Stimulated activated CD8-positive, alpha-beta memory T cell treated with anti-CD3 and anti-CD28 coated beads, Interleukin-4, amount 100 ng/mL, for 1 hour (primary cell): ENCODE measurements at places on chromosomes 7 and 10.

- no peak for DNase-seq
Observed at GRCh38 chr10:30039567-30039966, 19.8 kb downstream of the JCAD start.

- DNase-seq = no peak
Observed at GRCh38 chr7:100968650-100969049, 715 bp upstream of the MUC12 start.

DNA sequence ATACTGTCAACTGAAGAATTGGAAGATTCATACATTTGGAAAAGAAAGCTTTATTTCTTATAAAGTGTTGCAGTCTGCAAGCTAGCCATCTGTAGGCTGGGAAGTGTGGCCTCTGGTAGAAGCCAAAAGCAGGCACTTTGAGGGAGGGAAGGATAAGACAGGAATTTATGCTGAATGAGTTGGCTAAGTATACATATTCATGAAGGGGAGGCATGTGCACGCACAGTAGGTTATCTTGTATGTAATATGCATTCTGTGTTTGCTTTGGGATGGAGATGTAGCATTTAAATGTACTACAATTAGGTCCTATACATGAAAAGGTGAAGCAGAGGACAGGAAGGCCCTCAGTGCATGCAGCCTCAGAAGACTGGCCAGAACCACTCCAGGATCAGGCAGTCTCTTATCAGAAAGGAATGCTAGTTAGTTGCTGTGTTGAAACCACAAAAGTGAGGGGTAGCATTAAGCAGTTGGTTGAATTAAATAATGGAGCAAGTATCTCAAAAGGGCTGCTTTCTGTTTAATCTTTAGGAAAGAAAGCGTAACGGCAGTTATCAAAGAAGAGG lies 40.9 kb downstream of the MYO3A start:
- DNase-seq = no peak

GRCh38 chr10:13632440-13632839 lies 45.7 kb downstream of the PRPF18 start:
- no peak for DNase-seq

DNA sequence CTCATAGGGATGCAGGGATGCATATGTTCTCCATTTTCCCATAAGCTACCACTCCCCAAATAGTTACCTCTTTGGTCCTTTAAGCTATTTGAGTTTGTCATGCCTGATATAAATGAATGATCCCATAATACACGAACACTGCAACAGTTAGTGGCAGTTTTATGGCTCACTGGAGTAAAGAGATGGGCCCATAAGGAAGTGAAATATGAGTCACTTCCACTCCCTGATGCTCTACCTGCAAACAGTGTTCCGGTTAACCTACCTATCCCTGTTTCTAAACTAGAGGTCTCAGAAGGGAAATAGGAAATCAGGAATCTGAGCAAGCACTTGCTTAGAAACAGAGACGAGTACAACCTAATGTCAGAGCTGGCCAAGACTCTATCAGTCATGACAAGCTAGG lies 71.7 kb downstream of the CALD1 start:
- DNase-seq = no peak

DNA sequence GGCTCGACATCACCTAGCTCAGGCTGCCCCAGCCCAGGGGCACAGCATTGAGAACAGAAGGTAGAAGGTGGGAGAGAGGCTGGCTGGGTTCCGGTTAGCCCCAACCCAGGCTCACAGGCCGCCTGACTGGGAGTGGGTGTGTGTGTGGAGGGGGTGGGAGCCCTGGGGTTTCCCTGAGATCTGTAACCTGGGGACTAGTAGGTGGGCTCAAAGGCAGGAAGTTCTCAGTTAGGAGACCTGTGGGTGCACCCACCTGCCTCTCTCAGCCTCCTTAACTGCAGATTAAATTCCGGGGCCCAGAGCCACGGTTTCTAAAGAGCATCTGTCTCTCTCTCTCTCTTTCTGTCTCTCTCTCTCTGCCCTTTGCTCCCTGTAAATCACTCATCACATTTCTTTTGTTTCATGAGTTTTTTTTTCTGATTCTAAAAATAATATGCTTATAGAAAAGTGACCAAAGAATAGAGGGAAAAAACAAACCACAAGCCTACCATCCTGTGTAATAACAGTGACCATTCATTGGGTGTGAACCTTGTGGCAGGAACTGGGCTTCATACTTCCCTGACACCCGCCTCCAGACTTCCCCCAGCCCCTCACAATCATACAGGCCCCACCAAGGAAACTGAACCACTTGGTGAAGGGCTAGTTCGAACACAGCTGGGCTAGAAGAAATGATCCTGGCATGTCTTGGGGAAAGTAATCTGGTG lies 83.4 kb upstream of the SMNDC1 start:
- no peak for DNase-seq

DNA sequence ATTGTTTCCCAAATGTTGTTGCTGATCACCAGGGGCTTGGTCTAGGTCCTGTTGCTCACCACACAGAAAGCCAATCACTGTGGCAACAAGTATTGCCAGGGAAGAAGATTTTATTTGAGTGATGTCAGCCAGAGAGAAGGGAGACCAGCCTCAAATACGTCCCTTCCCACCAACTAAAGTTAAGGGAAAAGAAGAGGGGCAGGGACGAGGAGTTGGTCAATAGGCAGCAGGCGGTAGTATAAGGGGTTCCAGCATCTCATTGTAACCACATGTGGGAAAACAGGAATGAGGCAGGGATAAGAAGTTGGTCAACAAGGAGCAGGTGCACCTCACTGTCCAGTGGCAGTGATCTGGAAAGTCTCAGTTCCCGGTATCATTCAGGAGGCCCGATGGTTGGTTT lies 138.9 kb upstream of the KCNMA1 start:
- no peak for DNase-seq

- DNase-seq = no peak
Observed at GRCh38 chr10:70265032-70265689, 18.6 kb downstream of the NPFFR1 start.

DNA sequence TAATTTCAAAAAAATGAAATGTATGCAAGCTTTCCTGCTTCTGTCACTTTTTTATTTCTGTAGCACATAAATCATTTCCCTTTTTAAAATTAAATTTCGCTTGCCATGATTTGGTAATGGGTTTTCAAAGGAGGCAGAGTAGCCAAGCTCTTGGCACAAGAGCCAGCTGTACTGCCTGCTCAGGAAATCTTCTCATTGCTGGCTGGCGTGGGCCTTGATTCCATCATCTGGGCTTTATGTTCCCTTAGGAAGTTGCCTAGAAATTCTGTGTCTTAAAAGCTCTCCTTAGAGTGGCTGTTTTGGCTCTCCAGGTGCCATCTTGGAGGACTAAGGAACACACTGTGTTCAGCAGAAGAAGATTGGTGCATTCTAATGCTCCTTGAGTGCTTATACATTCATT lies 107.4 kb downstream of the ARID5B start:
- DNase-seq = no peak

DNA sequence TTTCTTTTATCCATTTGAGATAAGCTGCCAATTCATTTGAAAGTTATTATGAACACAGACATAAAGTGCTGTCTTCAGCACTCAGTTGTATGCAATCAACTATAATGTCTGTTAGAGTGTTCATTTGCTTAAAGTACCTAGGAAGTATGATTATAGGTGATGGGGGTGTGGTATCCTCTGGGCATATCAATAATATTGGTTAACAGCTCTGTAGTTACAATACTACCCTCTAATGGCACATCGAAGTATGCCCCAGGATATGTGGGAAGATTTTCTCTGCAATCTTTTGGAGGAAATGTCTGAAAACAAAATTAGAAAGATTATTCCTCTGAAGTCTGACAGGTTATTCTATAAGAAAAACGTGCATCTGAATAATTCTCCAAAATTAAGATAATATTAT lies 429.7 kb downstream of the ARL4A start:
- no peak for DNase-seq

DNA sequence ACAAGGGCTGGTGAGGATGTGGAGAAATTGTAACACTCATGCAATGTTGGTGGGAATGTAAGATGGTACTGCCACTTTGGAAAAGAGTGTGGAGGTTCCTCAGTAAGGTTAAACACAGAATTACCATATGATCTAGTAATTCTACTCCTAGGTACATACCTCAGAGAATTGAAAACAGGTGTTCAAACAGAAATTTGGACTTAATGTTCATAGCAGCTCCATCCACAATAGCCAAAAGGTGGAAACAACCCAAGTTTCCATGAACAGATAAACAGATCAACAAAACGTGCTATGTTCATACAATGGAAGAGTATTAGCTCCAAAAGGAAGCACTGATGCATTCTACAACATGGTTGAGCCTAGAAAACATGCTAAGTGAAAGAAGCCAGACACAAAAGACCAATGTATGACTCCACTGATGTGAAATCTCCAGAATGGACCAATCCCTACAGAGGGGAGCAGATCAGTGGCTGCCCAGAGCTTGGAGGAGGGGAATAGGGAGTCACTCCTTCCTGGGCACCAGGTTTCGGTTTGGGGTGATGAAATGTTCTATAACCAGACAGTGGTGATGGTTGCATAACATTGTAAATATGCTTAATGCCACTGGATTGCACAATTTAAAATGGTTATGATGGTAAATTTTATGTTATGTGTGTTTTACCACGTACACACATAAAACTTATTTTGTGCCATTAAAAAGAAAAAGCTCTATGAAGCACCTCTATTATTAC lies 5.7 kb upstream of the WDR86 start:
- no peak for DNase-seq

GRCh38 chr7:75571209-75571608 lies 79.1 kb downstream of the SPDYE5 start:
- no peak for DNase-seq

GRCh38 chr7:151060416-151061212 lies 1.2 kb downstream of the SLC4A2 start:
- no peak for DNase-seq

GRCh38 chr7:156998988-156999957 lies 11.2 kb downstream of the MNX1 start:
- no peak for DNase-seq

- no peak for DNase-seq
Observed at GRCh38 chr10:89119651-89120050, 87.5 kb downstream of the CH25H start.

- DNase-seq = no peak
Observed at GRCh38 chr7:18995270-18995671, 122.2 kb downstream of the TWIST1 start.

GRCh38 chr7:50714857-50715256 lies 67.8 kb downstream of the GRB10 start:
- no peak for DNase-seq

GRCh38 chr7:116629051-116629463 lies 42.9 kb upstream of the MET start:
- no peak for DNase-seq

- no peak for DNase-seq
Observed at GRCh38 chr10:97582169-97582568, 2.0 kb upstream of the HOGA1 start.

GRCh38 chr10:102467971-102468438 lies 16.7 kb upstream of the C10orf95 start:
- no peak for DNase-seq

- DNase-seq = no peak
Observed at GRCh38 chr10:112605063-112605462, 158.0 kb downstream of the VTI1A start.

DNA sequence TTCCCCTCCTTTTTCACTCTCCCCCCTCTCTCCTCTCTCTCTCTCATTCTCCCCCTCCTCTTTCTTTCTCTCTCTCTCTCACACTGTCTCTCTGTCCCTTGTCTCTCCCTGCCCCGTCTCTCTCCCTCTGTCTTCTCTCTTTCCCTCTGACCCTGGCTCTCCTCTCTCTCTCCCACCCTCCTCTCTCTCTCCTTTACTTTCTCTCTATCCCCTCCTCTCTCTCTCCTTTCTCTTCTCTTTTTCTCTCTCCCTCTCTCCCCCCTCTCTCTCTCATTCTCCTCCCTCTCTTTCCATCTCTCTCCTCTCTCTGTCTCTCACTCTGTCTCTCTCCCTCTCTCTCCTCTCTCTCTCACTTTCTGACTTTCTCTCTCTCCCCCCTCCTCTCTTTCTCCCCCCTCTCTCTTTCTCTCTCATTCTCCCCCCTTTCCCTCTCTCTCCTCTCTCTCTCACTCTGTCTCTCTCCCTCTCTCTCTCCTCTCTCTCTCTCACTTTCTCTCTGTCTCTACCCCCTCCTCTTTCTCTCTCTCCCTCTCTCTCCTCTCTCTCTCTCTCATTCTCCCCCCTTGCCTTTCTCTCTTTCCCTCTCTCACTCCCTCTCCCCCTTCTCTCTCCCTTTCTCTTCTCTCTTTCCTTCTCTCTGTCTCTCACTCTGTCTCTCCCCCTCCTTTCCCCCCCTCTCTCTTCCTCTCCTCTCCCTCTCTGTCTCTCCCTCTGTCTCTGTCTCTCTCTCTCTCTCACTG lies 18.9 kb upstream of the VPS37D start:
- DNase-seq = no peak

DNA sequence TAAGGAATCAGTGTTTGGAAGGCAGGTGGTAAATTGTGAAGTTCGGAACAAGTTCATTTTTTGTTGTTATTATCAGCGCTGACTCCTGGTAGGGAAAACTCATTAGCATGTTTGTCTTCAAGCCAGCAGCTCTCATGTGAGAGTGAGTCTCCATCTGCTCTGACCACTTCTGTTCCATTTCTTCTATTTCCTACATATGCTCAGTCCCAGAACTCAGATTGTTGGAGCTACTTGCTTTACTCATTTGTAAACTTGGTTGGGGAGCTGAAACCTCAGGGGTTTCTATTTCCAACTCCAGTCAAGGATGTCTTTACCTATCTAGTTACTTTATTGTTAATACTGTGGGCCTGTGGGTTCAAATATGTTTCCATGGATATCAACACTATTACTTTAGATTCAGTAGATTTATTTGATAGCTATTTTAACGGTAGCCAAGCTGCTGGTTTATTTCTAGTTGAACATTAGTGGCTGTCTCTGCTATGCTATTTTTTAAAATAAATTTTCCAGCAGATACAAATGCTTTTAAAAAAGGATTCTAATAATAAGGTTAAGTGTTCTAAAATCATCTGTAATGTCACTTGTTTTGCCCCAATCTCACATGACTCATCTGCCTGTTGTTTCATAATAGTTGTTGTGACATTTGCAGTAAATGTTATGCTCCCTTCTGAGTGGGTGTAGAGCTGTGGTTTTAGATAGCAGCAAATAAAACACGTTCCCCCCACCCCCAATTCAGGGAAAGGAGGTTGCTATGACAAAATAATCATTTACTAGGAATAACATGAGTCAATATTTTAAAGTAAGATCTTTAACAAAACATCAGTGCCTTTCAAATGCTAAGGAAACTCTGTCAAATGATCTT lies 143.3 kb downstream of the HDAC9 start:
- no peak for DNase-seq

GRCh38 chr10:122519144-122519543 lies 41.4 kb upstream of the DMBT1 start:
- no peak for DNase-seq

GRCh38 chr7:21261627-21262594 lies 166.0 kb upstream of the SP4 start:
- DNase-seq = no peak

DNA sequence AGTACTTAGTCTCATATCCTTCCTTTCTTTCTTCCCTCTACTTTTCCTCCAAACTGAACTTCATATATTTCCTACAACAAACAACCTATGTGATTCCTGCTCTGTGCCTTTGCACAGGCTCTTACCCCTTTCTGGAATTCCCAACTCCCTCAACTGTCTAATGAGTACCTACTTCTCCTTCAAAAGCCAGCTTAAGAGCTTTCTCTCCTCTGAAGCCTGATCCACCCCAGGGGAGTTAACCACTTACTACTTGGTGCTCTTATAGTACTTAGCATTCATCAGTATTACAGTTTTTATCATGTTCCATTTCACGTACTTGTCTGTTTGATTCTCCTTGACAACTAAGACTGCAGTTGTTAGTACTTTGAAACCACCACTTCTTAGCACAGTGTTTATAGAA lies 246.1 kb downstream of the LRRTM3 start:
- no peak for DNase-seq

- DNase-seq = no peak
Observed at GRCh38 chr7:68245688-68246087, 1249.1 kb downstream of the TYW1 start.
